ENCODE measurements at places on chromosomes 16 and 17.

DNA sequence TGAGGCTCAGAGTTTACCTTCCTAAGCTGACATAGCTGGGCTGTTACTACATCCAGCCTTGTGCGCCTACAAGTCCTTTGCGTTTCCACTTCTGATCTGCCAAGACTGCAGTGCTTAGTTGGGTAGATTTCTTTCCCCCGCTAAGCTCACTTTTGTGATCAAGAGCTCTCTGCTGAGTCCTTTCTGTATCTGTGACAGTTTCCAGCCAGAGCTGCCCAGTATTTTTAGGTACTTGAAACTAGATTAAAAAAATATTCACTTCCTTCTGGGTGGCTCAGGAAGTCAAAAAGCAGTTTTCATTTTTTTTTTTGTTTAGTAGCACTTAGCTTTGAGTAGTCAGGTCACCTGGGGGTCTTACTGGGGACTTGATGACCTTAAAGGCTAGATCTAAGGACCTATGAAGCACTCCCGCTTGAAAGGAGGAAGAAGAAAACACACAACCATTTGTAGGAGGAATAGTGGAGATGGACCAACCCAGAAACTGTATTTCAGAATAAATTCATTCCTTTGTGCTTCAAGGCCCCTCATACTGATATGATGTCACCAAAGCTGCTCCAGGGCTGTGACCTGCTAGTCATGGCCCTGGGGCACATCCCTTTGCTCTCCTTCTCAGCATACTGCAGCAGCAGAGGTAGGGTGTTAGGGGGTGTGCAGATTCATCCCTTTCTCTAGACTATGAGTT, 75.6 kb upstream of the HNF1B start:
- no peak for DNase-seq

DNA sequence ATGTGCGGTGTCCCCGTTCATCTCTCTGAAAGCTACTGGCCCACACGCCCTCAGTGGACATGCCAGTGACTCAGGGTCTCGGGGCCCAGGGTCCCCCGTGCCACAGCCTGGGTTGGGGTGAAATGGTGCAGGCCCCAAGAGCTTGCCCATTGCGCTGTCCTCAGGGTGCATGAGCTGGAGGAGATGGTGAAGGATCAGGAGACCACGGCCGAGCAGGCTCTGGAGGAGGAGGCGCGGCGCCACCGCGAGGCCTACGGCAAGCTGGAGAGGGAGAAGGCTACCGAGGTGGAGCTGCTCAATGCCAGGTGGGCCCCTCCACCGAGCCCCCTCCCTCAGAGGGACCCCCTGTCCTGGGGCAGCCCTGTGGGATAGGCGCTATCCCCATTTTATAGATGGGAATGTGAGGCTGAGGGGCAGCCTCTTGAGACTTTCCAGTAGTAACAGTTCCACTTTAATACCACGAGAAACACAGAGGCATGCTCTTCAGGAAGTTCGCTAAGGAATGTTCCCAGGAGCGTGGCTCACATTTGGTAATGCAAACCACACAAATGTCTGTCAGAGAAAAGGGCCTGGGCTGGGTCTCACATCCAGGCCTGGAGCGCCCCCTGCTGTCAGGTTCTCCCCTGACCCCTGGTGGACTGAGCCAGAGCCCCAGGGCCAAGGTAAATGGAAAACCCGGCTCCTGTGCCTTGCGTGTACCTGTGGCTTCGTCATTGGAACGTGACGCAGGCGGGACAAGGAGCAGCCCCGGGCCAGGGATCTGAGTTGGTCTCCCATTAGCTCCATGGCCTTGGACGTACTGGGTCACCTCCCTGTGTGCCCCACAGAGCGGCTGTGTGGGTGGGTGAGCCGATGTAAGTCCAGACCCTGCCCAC, 133.7 kb downstream of the RAB11FIP4 start:
- peak; percentile 83 for DNase-seq

- no peak for DNase-seq
Observed at GRCh38 chr16:75376475-75377161, 56.7 kb downstream of the CFDP1 start.

DNA sequence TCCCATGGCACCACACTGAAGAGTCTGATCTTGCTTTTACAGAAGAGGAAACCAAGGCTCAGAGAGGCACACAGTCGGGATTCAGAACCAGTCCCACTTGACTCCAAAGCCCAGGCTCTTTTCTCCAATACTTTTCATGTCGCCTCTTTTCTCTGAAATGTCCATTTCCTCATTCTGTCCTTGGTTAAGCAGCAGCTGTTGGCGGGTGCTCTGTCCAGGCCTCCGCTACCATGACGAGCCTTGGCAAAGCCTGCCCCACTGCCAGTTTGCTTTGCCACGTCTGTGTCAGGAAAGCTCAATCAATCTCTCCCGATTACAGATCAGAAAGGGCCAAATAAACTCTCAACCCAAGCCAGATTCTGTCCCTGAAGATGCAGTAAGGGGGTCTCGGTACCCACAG, 9.1 kb upstream of the CEP295NL start:
- no peak for DNase-seq

- peak; percentile 32 for DNase-seq
Observed at GRCh38 chr17:1455291-1455796, 688 bp downstream of the CRK start.

- no peak for DNase-seq
Observed at GRCh38 chr16:12567602-12568001, 236.1 kb downstream of the CPPED1 start.

GRCh38 chr17:17353625-17354484, 50.7 kb downstream of the NT5M start:
- no peak for DNase-seq

- DNase-seq: no peak
Observed at GRCh38 chr17:76104140-76104895, 731 bp upstream of the EXOC7 start.

GRCh38 chr16:71384073-71384724, 25.7 kb downstream of the CALB2 start:
- DNase-seq: no peak

GRCh38 chr16:79599256-79599836, 1.2 kb downstream of the MAF start:
- no peak for DNase-seq

GRCh38 chr17:63156986-63157385, 191.0 kb downstream of the TANC2 start:
- no peak for DNase-seq

GRCh38 chr16:74073456-74073855, 223.2 kb upstream of the PSMD7 start:
- no peak for DNase-seq

- no peak for DNase-seq
Observed at GRCh38 chr16:21526923-21527807, 72.2 kb upstream of the METTL9 start.

GRCh38 chr16:69717066-69717465, 9.3 kb downstream of the NQO1 start:
- no peak for DNase-seq

DNA sequence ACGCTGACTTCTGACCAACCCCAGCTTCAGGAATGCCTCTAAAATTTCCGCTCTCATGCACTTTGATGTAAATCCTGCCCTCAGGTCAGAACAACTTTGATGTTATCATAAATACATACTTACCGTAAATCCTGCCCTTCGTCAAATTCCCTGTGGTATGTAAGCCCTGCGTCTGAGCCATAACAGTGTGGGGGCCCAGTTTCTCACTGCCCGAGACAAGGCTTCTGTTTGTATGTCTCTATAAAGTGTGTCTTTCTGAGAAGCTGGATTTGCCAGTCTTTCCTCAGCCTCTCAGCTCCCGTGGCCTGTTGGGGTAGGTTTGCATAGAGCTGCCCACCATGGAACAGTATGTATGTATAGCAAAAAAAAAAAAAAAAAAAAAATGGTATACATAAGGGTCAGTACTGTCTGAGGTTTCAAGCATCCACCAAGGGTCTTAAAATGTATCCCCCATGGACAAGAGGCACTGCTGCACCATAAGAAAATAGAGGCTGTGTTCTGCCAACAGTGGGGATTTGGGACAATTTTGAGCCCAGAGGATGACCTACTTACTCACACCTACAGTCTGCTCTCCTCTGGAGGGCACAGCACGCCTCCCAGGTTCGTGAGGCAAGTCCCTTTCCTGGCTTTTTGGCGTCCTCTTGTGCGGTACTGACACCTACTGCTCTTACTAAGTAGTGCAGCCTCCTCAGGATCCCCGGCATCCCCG, 17.5 kb downstream of the PRMT7 start:
- DNase-seq: peak; percentile 81

GRCh38 chr17:34757106-34757505, 177.7 kb downstream of the TMEM132E start:
- DNase-seq: no peak

GRCh38 chr17:34009912-34010311, 245.2 kb upstream of the CCL2 start:
- DNase-seq: no peak

All from stimulated activated CD4-positive, alpha-beta T cell treated with anti-CD3 and anti-CD28 coated beads, Interleukin-1b, Interleukin-23, amount 100 ng/mL, for 48 hours (primary cell).